Kidney epithelial cell (primary cell): ENCODE measurements at places on chromosomes 2 and 18.
A peak's percentile ranks its signal among the peaks of the same experiment; 100 is the strongest.

DNA sequence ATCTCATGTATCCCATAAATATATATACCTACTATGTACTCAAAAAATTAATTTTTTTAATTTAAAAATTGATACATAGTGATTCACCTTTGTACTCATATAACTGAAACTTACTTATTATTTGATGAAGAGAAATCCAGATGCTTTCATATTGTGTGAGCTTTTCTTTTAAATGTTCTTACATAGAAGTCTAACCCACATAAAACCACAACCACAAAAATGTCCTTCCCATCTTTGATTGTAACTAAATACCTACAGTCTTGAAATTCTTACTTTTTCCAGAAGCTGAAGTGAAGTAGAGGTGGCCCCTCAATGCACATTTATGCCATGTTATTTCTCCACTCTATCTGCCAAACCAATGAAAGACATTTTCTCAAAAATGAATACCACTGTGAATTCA, 117.9 kb upstream of the COL5A2 start:
- DNase-seq, result peak; percentile 41

- no peak for DNase-seq
These were observed 194.1 kb downstream of the TPGS2 start for GRCh38 chr18:36634573-36635216.

DNA sequence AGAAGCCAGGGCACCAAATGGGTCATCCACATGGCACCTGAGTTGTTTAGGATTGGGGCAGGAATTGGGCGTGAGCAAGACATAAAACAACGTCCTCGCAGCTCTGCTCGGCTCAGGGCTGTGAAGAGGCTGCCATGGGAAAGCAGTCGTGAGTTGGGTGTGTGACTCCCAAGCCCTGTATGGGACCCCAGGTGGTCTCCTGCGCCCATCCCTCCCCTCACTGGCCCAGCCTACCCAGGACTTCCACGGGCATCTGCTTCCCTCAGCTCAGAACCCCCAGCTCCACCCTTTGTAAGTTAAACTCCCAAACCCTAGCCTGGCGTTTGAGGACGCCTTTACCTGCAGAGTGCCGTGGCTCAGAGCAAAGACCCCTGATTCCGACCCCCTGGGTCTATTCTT, 23.2 kb upstream of the HPCAL1 start:
- DNase-seq, result no peak

DNA sequence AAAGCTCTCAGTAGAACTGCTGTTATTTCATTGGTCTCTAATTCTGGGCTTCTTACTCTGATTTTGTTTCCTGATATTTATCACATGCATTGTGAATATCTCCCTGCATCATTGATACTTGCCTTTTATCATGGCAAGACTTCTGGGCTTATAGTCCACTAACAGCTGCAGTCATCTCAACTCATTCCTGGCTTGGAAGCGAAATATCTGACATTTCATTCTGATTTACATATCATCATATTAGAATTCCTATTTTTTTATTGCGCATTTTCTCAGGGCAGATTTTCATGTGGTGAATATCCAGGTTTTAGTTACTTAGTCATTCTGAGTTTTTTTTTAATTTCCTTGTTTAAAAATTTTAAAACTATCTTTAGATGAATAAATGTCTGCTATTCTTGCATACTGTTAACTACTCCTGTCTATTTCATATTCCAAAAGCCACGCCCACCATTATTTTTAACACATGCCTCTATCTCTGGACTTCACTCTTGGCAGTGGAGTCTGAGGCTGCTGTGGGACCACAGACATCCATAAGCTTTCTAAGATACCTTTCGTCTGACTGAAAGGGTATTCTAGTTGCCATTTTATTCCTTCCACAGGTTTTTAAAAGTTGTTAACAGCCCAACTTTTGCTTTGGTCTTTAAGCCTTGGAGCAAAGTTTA, 164.5 kb downstream of the IRS1 start:
- no peak for DNase-seq

- DNase-seq, result no peak
These were observed 37.0 kb upstream of the CTDP1 start for GRCh38 chr18:79642626-79643025.

- DNase-seq, result no peak
These were observed 37.0 kb upstream of the DPP10 start for GRCh38 chr2:114405247-114406116.

DNA sequence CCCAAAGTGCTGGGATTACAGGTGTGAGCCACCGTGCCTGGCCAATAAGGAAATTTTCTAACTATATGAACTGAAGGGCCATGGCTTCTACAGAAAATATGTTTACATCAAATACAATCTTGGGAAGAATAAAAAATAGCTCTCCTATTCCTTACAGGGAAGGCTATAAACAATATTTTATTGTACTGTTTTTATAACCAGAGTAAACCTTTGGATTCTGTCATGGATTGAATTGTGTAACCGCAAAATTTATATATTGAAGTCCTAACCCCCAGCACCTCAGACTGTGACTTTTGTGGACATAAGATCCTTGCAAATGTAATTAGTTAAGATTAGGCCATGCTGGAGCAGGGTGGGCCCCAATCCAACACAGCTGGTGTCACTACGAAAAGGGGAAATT, 8.3 kb downstream of the HSBP1L1 start:
- DNase-seq, result no peak

- no peak for DNase-seq
These were observed 2.7 kb downstream of the IGFBP2 start for GRCh38 chr2:216635701-216636550.

DNA sequence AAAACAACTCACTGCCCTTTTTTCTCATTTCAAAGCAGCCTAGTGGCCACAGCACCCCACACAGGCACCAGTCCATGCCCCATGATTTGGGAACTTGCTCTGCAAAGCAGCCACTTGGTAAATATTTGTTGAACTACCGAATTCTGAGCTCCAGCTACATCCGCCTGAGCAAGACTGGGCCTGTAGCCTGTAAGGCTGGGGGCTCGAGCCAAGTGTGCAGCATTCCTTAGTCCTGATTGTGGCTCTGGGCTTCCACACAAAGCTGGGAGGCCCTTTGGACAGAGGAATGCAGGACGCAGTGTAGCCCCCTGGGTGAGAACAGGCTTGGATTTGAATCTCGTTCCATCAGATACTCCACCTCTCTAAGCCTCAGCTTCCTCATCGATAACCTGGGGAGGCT, 88.4 kb downstream of the ACTR2 start:
- no peak for DNase-seq

DNA sequence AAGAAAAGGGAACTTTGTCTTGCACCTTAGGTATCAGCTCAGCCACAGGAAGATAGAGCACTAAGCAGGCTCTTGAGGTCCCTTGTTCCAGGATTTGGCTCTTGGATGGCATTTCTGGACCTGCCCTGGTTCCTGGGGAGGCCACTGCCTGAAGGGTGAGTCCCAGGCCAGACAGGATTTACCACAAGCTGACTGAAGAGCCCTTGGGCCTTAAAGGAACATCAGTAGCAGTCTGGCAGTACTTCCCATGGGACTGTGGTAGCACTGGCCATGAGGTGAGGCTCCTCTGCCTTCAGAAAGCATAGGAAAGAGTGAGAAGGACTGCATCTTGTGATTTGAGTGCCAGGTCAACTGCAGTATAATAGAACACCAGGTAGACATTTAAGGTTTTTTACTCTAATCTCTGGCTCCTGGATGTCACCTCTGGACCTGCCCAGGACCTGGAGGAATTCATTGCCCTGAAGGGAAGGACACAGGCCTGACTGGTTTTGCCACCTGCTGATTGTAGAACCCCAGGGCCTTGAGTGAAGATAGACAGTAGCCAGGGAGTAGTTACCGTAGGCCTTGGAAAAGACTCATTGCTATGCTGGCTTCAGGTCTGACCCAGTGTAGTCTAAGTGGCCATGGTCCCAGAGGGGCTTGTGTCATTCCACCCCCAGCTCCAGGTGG, 154.4 kb upstream of the CREB1 start:
- DNase-seq, result no peak

DNA sequence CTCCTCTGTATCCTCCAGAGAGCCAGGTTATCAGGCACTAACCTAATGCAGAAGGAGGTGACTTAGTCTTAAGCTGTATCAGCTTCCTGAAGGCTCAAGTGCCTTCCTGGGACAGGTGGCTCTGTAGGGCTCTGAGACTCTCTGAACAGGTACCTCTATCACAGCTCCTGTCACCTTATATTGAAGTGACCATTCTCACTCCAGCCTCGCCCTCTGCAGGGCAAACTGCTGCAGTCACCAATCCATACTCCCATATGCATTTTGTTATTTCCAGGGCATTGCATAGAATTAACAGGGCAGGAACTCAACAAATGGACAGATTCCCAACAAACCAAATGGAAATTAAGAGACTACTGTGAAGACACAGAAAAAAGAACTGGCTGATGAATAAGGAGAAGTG, 203.0 kb upstream of the REV1 start:
- DNase-seq, result no peak

GRCh38 chr2:26770986-26771586, 7.0 kb downstream of the SLC35F6 start:
- no peak for DNase-seq

DNA sequence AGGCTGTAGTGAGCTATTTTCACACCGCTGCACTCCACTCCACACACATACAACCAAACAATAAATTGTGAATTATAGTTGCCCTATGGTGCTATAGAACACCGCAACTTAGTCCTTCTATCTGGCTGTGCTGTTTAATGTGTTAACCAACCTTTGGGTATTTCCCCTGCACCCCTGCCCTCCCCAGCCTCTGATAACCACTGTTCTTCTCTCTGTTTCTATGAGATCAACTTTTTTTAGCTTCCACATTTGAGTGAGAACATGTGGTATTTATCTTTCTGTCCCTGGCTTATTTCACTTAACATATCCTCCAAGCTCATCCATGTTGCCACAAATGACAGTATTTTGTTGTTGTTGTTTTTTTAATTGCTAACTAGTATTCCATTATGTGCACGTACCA, 32.5 kb downstream of the TET3 start:
- no peak for DNase-seq

DNA sequence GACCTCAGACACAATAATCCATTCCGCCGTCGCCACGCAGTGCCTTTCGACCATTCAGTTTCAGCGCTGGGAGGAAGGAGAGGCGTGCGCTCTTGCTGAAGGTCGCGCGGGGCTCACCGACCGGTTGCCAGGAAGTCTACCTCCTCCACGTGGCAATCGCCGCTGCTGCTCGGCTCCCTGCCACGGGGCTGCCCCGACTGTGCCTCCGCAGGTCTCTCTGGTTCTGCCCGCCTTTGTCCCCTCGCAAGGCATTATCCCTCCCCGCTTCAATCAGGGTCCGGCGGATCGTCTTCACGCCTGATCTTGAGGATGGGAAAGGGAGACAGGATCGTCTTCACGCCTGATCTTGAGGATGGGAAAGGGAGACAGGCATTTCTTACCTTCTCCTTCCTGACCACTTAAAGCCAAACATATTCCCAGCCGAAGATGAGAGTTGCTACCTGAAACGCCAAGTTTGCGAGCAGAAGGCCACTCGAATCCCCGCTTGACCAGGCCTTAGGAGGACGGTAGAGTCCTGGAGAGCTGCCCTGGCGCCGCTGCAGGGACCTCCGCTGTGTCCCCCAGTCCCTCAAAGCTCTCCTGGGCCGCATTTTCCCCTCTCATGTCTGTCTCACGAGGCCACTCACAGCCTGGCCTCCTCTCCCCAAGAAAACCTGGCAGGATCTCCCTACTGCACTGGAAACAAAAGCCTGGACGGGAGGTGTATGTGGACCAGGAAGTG, 4.3 kb upstream of the GPR45 start:
- DNase-seq, result no peak
